ENCODE measurements at places on chromosomes 7 and 10.

GRCh38 chr10:3853547-3854303, 68.7 kb upstream of the KLF6 start:
- no peak for DNase-seq

- DNase-seq, result no peak
These were observed 201.3 kb downstream of the MYOF start for GRCh38 chr10:93280699-93281366.

GRCh38 chr7:7681191-7681935, 37.0 kb downstream of the RPA3 start:
- DNase-seq, result peak; percentile 40

GRCh38 chr10:102113956-102114857, 6.0 kb downstream of the LDB1 start:
- DNase-seq, result no peak

GRCh38 chr10:72759584-72759983, 67.6 kb downstream of the MCU start:
- no peak for DNase-seq
